ENCODE measurements at places on chromosomes 3 and 15. TPM values are rescaled to one million over a fixed set of nuclear protein-coding genes. Genes with fewer than 3 reads are reported as not detected.

- no peak for DNase-seq
Measured at GRCh38 chr15:40450047-40450446, 9.3 kb downstream of the BAHD1 start.

DNA sequence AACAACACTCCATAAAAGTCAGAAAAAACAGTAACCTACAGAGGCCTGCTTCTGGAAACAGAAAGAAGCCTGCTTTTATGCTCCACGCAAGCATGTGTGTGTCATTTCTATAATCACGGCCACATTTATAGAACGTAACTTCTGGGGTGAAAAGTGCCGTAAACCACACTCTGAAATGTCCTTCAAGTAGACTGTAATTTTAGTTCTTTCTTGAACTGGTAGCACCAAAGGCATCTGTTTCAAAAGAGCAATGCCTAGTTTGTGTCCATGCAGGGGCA lies 19.5 kb upstream of the CMTM7 start:
- peak; percentile 31 for DNase-seq

DNA sequence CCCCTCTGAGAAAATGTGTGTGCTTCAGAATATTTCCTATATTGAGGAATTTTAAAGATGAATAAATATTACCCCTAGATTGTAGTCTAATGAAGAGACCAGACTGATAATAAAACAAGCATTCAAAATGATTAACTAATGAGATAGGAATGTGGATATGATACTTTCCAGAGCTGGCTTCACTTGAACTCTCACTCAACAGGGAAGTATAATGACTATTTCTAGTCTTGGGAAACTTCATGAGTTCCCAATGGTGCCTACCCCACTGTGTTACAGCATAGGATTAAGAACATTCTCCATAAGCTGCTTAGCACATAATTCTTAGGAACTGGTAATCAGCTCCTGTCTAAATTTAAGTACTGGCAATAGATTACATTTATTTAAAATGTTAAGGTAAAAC lies 261.5 kb upstream of the ZNF385D start:
- DNase-seq = no peak

GRCh38 chr3:143875546-143875945 lies 27.3 kb upstream of the SLC9A9 start:
- no peak for DNase-seq

GRCh38 chr3:127209155-127209839 lies 16.4 kb downstream of the PRR23E start:
- no peak for DNase-seq

DNA sequence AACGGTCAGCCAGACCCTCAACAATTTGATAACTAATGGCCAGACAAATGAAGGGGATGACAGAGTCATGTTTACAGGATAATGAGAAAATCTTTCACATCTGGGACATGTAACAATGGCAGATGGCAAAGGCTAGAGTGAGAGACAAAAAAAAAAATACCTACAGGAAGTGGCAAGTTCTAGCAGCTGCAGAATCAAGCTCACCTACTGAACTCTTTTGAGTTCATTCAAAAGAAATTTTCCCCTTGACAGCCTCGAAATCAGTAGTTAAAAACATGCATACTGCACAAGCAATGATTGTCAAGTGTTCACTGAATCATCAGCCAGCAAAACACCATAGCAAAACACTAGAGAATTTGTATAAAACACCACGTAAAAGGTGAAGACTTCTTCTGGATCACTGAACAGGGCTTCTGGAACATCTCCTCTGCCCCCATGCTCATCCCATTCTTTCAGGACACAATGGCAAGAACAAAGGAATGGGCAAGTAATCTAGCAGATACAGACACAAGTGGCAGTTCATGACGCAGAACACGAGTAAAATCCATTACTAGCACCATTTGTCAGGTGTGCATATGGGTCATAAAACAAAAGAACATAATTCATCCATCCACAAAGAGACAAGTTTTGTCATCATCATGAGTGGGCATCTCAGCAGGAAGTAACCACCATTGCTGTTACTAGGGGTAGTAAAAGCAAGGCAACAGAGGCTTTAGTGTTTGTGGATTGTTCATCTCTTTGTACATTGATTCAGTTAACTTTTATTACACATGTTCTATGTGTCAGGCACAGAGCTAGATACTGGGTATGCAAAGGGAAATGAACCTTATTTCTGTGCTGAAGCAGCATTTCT lies 13.8 kb upstream of the KCNMB2 start:
- no peak for DNase-seq

- DNase-seq = no peak
Measured at GRCh38 chr3:25036633-25037032, 391.4 kb upstream of the RARB start.

DNA sequence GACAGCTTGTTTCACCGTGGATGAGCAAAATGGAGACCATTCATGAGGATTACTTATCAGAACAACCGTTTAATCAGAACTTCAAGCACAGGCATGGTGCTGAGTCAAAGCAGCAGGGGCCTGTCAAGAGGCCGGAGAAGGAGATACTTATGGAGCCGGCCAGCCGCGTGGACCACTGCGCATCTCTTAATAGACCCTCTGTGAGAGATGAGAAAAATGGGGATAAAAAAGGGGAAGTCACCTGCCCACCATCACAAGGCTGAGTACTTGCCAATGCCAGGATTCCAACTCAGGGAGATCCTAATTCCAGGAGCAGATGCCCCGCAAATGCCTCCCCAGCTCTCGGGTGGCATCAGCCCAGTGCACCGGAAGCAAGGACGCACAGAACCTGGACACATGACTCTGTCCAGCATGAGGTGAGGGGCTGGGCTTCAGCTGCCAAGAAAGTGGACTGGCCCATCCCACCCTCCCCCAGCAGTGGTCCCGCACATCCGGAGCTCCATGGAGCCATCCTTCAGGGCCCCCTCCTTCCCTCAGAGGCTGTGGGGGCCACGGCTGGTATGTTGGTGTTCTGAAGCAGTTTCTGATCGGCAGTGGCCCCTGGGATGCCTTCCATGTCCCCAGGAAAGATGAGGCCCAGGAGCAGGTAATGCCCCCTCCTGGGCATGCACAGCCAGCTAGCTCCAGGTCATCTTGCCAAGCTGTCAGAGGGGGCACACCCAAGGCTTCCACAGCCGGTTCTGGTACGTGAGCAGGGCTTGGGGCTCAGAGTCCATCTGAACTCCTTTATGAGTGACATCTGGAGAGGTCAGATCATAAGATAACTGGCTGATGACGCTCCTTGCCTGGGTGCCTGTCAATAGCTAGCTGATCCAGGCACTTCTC lies 143.8 kb downstream of the ATP10A start:
- DNase-seq = no peak

DNA sequence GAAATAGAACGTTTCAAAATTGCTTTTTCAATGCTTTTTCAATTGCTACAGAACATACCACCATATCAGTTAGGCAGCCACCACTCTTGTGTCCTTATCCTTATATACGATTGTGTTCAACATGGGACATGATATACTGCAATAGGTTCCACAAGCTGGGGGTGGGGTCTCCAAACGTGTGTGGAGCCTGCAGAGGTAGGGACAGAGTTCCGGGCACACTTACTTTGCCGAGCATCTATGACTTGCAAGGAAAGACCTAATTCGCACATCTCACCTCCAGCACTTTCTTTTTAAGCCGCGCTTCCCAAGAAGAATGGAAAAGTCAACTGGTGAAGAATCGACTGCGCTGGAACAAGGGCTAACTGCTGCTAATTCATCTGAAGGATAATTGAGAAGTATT lies 39.6 kb upstream of the SFMBT1 start:
- DNase-seq = no peak

GRCh38 chr3:49053543-49053942 lies 24.3 kb upstream of the IMPDH2 start:
- no peak for DNase-seq

DNA sequence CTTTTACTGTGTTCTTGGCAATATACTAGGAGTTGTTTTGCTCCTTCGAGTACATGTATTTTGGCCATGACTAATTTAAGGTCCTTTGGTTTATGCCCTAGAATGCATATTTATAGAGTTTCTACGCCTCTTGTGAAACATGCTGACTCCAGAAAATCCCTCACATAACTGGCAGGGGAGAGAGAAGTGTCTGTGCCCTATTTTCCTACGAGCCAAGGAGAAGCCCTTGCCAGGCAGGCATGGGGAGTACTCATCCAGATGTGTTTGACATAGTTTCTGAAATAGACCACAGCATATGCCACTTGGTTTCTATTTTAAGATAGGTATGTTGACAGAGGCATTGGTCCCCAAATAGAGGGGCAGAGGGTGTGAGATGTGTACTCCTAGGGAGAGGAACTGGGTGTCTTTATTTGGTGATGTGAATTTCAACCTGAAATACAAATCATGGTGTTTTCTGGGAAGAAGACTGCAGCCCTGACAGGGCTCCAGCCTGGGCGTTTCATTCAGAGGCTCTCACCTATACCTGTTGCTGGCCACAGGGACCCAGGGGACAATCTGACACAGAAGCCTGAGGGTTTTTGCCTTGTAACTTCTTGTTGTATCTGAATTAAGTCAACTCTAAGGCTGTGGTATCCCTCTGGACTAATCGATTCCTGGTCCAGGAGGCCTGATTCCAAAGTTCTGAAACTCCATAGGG lies 267.8 kb upstream of the C2CD4B start:
- DNase-seq = no peak

GRCh38 chr3:161069511-161070251 lies 35.5 kb downstream of the B3GALNT1 start:
- no peak for DNase-seq

DNA sequence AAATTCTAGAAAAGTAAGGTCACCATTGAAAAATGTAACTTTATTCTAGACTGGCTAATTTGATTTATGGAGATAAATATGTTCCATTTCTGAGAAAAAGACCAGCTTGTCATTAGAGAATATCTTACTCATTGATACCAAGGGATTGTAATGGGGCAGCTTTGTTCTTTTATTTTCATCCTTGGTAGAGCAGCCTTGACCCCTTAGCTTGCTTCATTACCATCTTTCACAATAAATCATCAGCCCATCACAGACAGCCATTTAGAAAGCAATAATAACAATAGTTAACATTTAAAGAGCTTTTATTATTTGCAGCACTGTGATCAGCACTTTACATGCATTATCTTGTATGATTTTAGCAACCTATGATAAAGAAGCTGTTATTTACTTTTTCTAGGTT lies 253.6 kb downstream of the C3orf38 start:
- no peak for DNase-seq

DNA sequence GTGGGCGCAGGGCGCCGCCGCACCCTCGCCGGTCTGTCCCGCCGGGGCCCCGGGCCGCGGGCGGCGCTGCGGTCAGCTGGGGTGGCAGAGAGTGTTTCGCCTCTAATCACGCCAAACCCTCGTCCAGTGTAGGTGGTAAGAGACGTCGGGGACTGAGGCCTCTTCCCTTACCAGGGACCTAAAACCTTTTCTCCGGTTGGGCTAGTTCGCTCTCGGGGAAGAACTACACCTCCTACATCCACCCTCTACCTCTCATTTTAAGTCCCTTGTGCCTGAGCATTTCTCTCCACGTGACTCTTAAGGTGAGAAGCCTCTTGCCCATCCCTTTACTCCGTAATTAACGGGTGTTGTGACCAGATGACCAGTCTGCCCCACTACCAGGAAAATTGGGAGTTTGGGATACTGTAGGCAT lies 520 bp downstream of the TMEM42 start:
- DNase-seq = peak; percentile 18

DNA sequence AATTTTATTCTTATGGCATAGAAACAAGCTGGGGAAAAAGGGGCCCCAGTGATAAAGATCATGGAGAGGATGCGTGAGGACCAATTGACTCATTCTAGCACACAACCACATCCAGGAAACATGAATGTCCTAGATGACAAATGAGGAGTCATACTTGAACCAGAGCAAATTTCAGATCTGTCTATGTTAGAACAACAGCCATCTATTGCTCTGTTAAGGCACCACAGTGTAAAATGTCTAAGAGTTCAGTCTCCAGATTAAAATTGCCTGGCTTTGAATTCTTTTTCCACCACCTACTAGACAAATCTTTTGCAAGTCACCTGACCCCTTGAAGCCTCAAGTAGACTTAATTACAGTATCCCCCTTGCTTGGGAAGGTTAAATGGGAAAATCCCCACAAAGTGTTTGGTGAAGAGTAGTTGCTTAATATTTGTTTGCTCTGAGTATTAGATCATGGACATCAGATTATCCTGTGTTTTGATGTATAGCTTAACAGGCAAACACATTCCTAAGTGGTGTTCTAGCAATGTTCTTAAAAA lies 258.7 kb upstream of the TGFBR2 start:
- peak; percentile 73 for DNase-seq

DNA sequence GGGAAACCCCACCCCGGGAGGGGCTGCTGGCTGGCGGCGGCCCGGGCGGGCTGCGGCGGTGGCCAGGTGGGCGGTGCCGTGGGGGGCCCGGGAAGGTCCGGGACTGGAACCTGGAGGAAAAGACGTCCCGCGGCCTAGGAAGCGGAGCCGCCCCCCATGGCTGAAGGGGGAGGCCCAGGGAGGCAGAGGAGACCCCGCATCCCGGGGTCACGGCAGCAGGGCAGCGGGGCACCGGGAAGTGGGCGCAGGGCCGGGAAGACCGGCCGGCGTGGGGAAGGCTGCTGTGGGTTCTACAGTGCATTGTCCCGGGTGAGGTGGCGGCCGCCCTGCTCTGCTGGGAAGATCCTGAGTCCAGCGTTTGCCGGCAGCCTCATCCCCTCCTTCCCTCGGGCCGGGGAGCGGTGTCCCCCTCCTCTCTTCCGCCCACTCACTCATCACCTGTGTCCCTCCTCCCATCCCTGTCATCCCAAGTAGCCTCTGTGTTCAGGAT lies 525 bp upstream of the FSTL1 start:
- DNase-seq = no peak

DNA sequence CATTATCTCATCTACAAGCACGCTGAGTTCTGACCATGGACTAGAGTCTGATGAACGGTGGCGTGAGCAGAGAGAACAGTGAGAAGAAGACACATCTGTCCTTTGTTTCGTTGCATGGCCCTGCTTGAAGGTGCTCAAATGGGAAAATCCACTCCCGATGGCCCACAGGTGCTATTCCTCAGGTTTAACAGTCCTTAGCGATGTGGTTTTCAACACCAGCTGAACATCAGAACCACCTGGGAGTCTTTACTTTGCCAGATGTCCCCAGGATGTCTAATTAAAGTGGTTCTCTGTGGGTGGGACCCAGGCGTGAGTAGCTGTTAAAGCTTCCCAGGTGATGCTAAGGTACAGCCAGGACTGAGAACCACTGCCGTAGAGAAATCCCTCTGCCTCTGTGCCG lies 13.0 kb downstream of the ADAMTS17 start:
- no peak for DNase-seq

Gene MKRN2
- total RNA-seq = 32.9 TPM

Gene NR1I2
- 0.88 TPM for total RNA-seq

Gene GRAMD2A
- not detected for total RNA-seq

Gene CCR2
- total RNA-seq = not detected

Gene C2CD4A
- 0.14 TPM for total RNA-seq
